ENCODE measurements at places on chromosomes 11 and 22.

DNA sequence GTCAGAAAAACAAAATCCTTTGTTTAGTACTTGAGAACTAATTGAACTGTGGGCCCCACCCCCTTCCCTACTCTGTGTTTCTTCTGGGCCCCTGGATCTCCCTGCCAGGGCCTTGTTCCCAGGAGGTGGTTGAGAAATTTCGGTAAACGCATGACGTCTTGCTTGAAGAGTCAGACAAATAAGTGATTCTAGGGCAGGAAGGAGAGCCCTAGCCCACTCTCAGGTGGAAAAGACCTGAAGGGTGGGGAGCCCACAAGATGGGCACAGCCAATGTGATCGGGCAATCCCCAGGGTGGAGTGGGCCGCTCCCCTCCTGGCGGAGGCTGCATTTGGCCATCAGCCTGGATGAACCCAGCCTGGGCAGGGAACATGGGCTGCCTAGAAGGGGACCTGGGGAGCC, 16.8 kb upstream of the P2RY2 start:
- H3K27me3 ChIP-seq = no peaks in the 10 kb centered on the region
- H3K27ac ChIP-seq = no peak overlapping the region
- DNase-seq = no peak
- no peaks in the 10 kb centered on the region for H3K36me3 ChIP-seq

DNA sequence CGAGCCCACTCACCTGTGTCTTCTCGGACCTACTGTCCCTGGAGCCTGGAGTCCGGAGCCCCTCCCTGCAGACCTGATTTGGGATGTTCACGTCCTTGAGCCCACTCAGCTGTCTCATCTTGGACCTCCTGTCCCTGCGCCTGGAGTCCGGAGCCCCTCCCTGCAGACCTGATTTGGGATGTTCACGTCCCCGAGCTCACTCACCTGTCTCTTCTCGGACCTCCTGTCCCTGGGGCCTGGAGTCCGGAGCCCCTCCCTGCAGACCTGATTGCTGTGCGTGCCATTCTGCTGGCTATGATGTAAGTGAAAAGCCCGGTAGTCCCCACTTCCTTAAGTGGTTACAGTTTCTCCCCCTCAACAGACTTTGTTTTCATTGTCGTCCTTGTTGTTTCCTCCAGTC, 867.1 kb downstream of the BRD1 start:
- no peak overlapping the region for H3K4me3 ChIP-seq
- no peaks in the 10 kb centered on the region for H3K36me3 ChIP-seq
- DNase-seq = no peak
- H3K27ac ChIP-seq = no peak overlapping the region
- H3K4me1 ChIP-seq = no peaks in the 10 kb centered on the region
- H3K27me3 ChIP-seq = no peaks in the 10 kb centered on the region

GRCh38 chr11:20387261-20388095, at the start of gene PRMT3:
TSS of gene PRMT3 (plus strand) at chr11:20387716. CDS start at chr11:20387747, 31 bp downstream.
- H3K27ac ChIP-seq = peak within 1 kb of the TSS; percentile 68
- H3K4me3 ChIP-seq = peak within 1 kb of the TSS; percentile 80
- peaks cover 5% of the 10 kb centered on the region for H3K36me3 ChIP-seq
- DNase-seq = peak; percentile 95
- H3K27me3 ChIP-seq = no peaks in the 10 kb centered on the region

DNA sequence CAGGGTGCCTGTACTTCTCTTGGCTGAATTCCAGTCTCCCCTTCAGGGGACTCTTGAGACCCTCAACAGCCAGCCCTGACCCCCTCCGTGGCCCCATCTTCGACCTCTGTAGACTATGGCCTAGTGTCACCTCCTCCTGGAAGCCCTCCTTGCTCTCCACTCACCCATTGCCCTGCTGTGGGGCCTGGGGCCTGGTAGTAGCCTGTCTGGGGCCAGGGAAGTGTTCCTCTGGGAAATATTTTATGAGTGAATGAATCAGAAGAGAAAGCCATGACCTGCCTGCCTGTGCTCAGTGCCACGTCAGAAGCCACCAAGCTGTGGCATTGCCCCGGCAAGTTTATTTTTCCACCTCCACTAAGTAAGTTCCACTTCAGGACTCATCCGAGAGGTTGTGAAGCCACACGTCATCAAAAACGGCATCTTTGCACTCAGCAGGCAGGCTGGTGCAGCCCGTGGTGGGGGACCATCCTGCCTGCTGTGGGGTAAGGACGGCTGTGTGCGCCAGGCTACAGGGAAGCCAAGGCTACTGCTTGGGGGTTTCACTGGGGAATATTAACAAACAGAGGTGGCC, 59.6 kb upstream of the PPARA start:
- H3K36me3 ChIP-seq = peaks cover 40% of the 10 kb centered on the region
- no peaks in the 10 kb centered on the region for H3K27me3 ChIP-seq
- DNase-seq = peak; percentile 28
- H3K4me3 ChIP-seq = no peak overlapping the region

DNA sequence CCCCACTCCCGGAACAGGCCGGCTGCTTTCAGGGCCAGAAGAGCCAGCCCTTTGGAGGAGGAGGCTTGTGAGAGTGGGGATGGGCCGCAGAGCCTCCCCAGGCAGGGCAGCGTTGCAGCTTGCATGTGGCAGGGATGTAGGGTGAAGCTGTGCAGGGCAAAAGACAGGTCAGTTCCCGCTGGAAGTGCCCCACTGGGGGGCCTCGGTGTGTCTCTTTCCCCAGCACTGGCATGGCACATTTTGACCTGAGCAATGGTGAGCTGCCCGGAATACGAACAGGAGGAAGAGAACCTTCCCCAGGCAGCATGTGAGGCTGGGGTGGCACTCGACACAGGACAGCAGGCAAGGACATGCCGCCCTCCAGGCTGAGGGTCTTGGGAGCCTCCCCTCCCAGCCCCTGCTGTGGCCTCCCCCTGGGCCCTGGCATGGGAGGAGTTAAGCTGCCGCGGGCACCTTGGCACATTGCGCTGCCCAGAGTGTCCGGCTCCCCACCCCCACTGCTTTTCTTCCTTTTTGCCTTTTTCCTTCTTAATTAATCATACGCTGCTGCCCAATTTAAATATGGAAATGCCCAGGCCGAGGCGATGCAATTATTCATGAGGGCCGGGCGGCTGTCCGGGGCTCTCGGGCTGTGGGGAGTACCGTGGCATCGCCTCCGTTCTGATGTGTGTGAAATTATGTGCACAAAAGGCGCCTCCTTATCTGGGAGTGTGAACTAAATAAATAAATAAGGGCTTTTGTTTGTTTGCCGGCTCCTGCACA, 76.0 kb upstream of the WNT7B start:
- peak overlapping the region; percentile 96 for H3K27ac ChIP-seq
- H3K4me3 ChIP-seq = peak overlapping the region; percentile 69
- no peaks in the 10 kb centered on the region for H3K36me3 ChIP-seq

DNA sequence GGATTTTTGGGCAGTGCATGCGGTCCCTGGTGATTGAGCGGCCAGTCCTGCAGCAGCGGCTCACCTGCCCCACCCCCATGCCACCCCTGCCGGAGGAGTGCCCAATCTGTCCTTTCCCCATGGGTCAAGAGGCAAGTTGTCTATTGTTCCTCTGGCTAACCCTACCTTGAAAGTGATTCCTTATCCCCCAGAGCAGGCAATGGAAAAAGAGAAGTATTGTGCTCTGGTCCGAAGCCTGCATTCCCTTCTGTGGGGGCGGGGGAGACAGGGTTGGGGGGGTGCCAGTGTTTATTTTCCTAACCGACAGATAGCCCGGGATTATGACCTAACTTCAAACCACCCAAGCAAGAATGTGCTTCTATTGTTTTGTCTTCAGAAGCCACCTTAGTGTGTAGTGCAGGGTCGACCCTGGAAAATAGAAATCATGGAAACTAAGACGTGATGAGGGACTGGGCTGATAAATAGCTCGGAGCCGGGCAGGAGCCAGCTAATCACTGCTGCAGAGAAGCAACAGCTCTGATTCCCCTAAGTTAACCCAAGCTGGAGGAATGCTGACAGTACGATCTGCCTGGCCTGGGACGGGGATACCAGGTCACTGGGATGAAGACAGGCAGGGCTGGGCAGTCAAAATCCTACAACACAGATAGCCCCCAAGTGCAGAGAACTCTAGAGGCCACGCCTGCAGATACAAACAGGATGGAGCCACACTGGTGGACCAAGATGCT, 38.7 kb upstream of the ATXN10 start:
- H3K36me3 ChIP-seq = no peaks in the 10 kb centered on the region
- no peak overlapping the region for H3K27ac ChIP-seq
- H3K27me3 ChIP-seq = no peaks in the 10 kb centered on the region
- no peak for DNase-seq
- peaks cover 4% of the 10 kb centered on the region for H3K4me1 ChIP-seq

DNA sequence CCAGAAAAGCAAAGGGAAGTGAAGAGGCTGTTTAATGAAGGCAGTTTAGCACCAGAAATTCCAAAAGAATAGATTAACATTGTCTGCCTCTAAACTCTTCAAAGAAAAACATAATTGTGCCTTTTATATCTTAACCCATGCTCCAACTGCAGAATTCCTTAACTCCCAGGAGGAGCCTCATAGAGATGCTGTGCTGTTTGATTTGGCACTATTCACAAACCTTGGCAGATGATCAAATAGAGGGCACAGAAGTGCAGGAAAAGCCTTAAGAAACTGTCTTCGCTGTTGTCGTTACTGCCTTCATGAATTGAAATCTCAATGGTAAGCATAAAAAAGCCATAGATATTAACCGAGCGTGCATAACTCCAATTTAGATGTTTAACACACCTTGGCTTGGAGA, 124.1 kb upstream of the MPPED2 start:
- no peaks in the 10 kb centered on the region for H3K36me3 ChIP-seq
- H3K4me1 ChIP-seq = no peaks in the 10 kb centered on the region
- no peak overlapping the region for H3K27ac ChIP-seq
- no peaks in the 10 kb centered on the region for H3K27me3 ChIP-seq
